K562 (cell line): ENCODE measurements at places on chromosomes 4 and X.

DNA sequence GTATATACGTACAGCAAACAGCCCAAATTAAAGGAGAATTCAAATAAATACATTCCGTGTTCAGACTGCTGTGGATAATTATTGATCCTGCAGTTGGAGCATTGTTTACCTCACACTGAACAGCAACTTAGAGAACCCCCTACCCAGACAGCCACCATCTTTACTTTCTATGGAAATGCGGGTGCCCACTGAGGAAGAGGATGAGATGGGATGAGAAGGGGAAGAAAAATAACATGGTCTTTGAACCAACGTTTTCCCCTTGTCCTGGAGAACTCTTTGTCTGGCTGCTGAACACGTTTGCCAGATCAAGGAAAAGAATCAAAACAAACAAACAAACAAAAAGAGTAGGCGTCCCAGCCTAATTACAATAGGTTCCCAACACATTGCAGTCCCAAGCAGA, 1.5 kb downstream of the TSPAN5 start:
- peaks cover 8% of the 10 kb centered on the region for H3K4me1 ChIP-seq
- no peak overlapping the region for H3K4me3 ChIP-seq
- peaks cover 24% of the 10 kb centered on the region for H3K27me3 ChIP-seq
- no peak overlapping the region for H3K27ac ChIP-seq

GRCh38 chr4:169256856-169257761, 13.6 kb downstream of the SH3RF1 start:
- no peak overlapping the region for H3K27ac ChIP-seq
- no peaks in the 10 kb centered on the region for H3K36me3 ChIP-seq
- no peaks in the 10 kb centered on the region for H3K27me3 ChIP-seq
- no peak for DNase-seq
- H3K4me3 ChIP-seq: no peak overlapping the region

DNA sequence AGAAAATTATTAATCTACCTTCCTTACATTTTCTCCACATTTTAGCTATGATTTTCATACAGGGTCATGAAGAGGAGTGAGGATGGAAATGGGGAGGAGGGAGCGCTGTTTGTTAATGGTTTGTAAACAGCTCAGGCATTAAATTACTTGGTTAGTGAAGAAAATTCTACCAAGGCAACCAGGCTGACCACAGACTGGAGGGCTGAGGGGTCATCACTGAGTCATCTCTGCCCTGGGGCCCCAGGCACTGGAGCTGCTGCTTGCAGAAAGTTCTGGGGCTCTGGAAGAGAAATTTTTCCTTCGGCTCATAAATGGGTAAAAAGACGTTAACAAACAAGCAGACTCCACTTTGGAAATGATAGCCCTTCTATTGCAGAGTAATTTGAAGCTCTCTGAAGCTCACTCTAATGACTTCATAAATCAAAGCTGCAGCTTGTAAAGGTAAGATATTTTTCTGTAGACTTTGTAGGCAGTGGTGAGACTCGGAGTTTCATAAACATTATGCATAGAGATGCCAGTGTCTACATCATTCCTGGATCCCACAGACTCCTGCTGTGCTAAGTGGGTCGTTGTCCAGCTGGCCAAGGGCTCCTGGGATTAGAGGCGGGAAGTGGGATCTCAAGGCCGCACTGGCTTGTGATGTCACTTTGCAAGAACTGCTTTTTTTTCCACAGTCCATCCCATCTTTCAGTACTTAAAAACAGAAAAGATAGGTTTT, 159.6 kb downstream of the PTTG2 start:
- H3K27ac ChIP-seq: no peak overlapping the region
- DNase-seq: no peak
- no peaks in the 10 kb centered on the region for H3K36me3 ChIP-seq
- peaks cover 19% of the 10 kb centered on the region for H3K27me3 ChIP-seq

DNA sequence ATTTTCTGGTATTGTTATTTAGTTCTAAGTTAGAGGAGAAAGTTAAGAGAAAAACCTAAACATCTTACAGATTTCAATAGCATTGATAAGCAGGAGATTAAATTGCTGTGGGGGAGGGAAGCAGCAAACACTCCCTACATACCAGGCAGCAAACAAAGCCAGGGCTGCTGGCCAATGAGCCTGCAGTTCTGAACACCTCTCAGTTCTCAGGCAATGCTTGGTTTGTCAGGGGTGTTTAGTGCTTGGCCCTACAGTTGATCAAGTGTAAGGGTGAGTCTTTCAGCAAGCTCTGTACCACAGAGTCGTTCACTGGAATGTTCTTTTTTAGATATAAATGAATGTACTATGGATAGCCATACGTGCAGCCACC, 38.6 kb downstream of the EGFL6 start:
- H3K27me3 ChIP-seq: peaks cover 5% of the 10 kb centered on the region
- no peak overlapping the region for H3K27ac ChIP-seq
- no peak overlapping the region for H3K4me3 ChIP-seq
- no peaks in the 10 kb centered on the region for H3K36me3 ChIP-seq
- no peak for DNase-seq
- H3K4me1 ChIP-seq: no peaks in the 10 kb centered on the region

GRCh38 chr4:101037249-101037648, 310.1 kb downstream of the PPP3CA start:
- no peak overlapping the region for H3K27ac ChIP-seq
- no peaks in the 10 kb centered on the region for H3K27me3 ChIP-seq
- H3K4me3 ChIP-seq: no peak overlapping the region
- no peaks in the 10 kb centered on the region for H3K4me1 ChIP-seq
- H3K36me3 ChIP-seq: no peaks in the 10 kb centered on the region
- no peak for DNase-seq

GRCh38 chr4:159566786-159567185, 463.9 kb downstream of the RAPGEF2 start:
- H3K4me3 ChIP-seq: no peak overlapping the region
- DNase-seq: no peak
- H3K27me3 ChIP-seq: no peaks in the 10 kb centered on the region
- no peaks in the 10 kb centered on the region for H3K4me1 ChIP-seq
- H3K36me3 ChIP-seq: no peaks in the 10 kb centered on the region
- H3K27ac ChIP-seq: no peak overlapping the region

- H3K4me3 ChIP-seq: no peak overlapping the region
- H3K27ac ChIP-seq: no peak overlapping the region
- H3K27me3 ChIP-seq: no peaks in the 10 kb centered on the region
- DNase-seq: no peak
Measured at GRCh38 chrX:148958901-148959300, 458.5 kb downstream of the AFF2 start.

GRCh38 chr4:89324671-89325070, 17.1 kb upstream of the GPRIN3 start:
- DNase-seq: no peak
- H3K27ac ChIP-seq: no peak overlapping the region
- no peaks in the 10 kb centered on the region for H3K36me3 ChIP-seq

- H3K4me1 ChIP-seq: no peaks in the 10 kb centered on the region
- H3K36me3 ChIP-seq: no peaks in the 10 kb centered on the region
- H3K4me3 ChIP-seq: no peak overlapping the region
- no peak overlapping the region for H3K27ac ChIP-seq
- H3K27me3 ChIP-seq: no peaks in the 10 kb centered on the region
Measured at GRCh38 chr4:61405307-61405706, 205.2 kb downstream of the ADGRL3 start.

DNA sequence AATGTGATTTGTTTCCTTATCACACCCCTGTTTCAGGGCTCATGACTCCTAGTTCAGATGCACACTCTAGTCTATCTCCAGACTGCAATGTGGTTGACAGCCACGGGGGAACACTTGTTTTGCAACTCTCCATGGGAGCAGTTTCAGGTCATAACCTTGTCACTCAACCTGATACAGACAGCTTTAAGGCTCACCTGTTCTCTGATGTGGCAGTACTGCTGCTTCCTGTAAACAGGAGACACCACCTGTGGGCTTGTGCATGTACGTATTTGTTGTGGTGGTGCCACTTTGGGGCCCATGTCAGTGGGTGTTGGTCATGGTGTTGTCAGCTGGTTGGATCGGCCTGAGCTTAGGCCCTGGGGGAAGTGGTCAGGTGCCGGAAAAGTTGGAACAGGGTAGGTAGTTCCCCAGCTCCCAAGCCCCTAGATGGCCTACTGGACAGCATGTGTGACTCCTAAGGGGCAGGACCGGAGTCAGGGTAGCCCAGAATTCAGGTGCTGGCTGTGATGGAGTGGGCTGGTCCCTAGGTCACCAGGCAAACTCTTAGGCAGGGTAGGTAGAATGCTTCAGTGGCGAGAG, 46.2 kb downstream of the FAM9B start:
- no peaks in the 10 kb centered on the region for H3K36me3 ChIP-seq
- no peak overlapping the region for H3K27ac ChIP-seq
- H3K27me3 ChIP-seq: no peaks in the 10 kb centered on the region

- H3K4me3 ChIP-seq: no peak overlapping the region
- no peaks in the 10 kb centered on the region for H3K4me1 ChIP-seq
- no peak overlapping the region for H3K27ac ChIP-seq
- H3K27me3 ChIP-seq: no peaks in the 10 kb centered on the region
- no peaks in the 10 kb centered on the region for H3K36me3 ChIP-seq
Measured at GRCh38 chrX:7606039-7606652, 236.8 kb upstream of the VCX start.

DNA sequence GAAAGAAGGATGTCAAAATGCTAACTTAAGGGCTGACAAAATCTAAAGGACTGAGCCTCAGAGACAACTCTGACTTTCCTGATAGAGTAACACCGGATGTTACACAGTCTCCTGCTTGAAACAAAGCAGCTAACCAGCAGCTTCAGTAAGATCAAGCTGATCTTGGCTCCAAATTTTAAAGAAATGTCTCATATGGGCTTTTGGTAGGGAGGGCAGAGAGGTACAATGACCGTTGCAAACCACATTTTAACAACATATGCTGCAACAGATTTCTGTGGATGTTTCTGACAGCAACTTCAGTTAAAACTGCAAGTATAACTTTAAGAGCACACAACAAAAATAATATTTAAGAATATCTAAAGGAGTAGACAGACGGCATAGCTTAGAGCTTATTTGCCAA, 9.1 kb downstream of the RPGR start:
- no peaks in the 10 kb centered on the region for H3K27me3 ChIP-seq
- no peak for DNase-seq
- H3K36me3 ChIP-seq: no peaks in the 10 kb centered on the region
- no peak overlapping the region for H3K4me3 ChIP-seq
- no peak overlapping the region for H3K27ac ChIP-seq

GRCh38 chr4:145217349-145217748, 37.0 kb upstream of the OTUD4 start:
- H3K36me3 ChIP-seq: no peaks in the 10 kb centered on the region
- no peak overlapping the region for H3K27ac ChIP-seq
- DNase-seq: no peak
- no peaks in the 10 kb centered on the region for H3K4me1 ChIP-seq

DNA sequence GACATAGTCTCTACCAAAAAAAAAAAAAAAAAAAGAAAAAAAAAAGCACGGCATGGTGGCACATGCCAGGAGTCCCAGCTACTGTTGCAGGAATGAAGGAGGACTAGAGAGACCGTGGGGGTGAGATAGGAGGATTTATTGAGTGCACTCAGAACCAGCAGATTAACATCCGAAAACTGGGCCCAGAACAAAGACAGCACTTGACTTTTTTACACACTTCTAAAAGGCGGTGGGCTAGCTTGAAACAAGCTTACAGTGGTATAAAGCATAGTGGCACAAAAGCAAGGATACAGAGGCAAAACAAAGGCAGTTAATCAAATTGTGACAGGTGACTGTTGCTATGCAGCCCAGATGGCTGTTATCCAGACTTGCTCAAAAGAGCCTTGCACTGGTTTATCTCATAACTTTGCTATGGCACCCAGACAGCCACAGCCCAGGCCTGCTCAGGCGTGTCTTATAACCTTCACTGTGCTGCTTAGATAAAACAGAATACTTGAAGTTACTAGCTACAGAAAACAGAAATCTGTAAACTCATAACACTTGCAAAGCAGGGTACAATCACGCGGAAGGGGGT, 9.9 kb upstream of the PI4K2B start:
- no peak overlapping the region for H3K4me3 ChIP-seq
- no peaks in the 10 kb centered on the region for H3K27me3 ChIP-seq
- DNase-seq: no peak
- no peaks in the 10 kb centered on the region for H3K36me3 ChIP-seq

DNA sequence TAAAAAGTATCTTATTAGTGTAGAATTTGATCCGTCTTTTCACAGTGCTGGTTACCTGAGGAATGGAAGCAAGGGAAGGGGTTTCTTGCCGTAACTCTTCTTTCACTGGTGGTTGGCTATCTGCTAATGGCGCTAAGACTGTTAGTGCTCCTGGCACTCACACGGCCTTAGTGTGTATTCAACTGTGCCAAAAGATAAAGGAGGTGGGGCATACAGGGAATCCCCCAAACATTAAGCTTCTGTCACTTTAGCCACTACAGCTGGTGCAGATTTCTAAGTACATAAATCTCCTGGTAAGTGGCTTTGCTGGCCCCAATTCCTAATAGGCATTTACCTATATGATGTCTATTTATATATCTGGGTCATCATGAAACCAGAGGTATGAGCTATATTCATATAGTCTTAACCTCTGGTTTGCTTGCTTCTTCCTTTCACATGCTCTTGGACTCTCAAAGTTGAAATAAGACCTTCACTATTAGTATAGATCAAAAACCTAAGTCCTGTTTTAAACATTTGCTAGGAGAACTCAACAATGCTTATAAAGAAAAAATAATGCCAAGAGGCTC, 95.1 kb downstream of the TSPAN7 start:
- no peak for DNase-seq
- H3K27me3 ChIP-seq: no peaks in the 10 kb centered on the region
- no peak overlapping the region for H3K4me3 ChIP-seq
- no peaks in the 10 kb centered on the region for H3K36me3 ChIP-seq

- no peaks in the 10 kb centered on the region for H3K27me3 ChIP-seq
- no peaks in the 10 kb centered on the region for H3K4me1 ChIP-seq
- H3K27ac ChIP-seq: no peak overlapping the region
- H3K4me3 ChIP-seq: no peak overlapping the region
- H3K36me3 ChIP-seq: no peaks in the 10 kb centered on the region
Measured at GRCh38 chr4:70008771-70009170, 13.0 kb downstream of the STATH start.

GRCh38 chrX:70432936-70433847, 10.1 kb downstream of the GDPD2 start:
- no peaks in the 10 kb centered on the region for H3K36me3 ChIP-seq
- H3K27ac ChIP-seq: peak overlapping the region; percentile 45; the same call in 2 of the 3 replicates
- H3K4me1 ChIP-seq: peaks cover 12% of the 10 kb centered on the region; the same call in 2 of the 3 replicates
- DNase-seq: no peak
- H3K4me3 ChIP-seq: peak overlapping the region; percentile 75
- peaks cover 11% of the 10 kb centered on the region; the same call in 1 of the 2 replicates for H3K27me3 ChIP-seq

DNA sequence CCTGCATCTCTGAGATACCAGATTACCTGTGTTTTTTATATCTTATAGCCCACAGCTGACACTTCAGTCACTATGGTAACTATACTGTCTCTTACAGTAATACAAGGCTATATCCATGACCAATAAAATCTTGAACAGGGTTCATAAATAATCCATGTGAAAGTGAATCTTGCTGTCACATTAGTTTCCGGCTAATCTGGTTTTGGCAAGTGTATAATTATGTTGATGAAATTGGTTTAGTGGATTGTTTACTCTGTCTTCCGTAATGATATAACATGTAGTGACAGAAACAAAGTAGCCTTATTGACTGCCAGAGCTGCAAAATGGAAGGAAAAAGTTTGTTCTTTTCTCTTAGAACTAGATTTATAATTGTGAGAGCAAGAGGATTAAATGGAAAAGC, 686.6 kb upstream of the PABPC4L start:
- no peak for DNase-seq
- H3K4me1 ChIP-seq: no peaks in the 10 kb centered on the region
- no peak overlapping the region for H3K27ac ChIP-seq
- H3K27me3 ChIP-seq: no peaks in the 10 kb centered on the region
